Activated T-helper 1 cell treated with anti-CD3 and anti-CD28 coated beads, Interleukin-2, amount 50 U/mL, for 16 hours (primary cell): ENCODE measurements at places on chromosomes 3 and 15.

DNA sequence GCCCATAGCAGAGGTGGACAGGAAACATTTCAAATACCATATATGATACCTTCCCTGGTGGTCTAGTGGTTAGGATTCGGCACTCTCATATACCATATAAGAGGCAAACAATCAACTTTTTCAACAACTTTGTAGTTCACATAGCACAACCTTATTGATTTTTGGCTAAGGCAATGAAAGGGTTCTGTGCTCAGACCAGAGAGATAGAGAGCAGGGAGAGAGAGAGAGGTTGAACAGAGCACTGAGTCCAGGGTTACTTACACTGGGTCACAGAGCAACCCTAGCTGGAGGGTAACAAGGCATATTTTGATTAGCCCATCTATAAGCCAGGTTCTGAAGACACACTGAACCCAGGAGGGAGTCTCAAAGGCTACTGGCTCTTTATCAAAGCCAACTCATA lies 83.8 kb downstream of the PLCH1 start:
- DNase-seq = no peak

DNA sequence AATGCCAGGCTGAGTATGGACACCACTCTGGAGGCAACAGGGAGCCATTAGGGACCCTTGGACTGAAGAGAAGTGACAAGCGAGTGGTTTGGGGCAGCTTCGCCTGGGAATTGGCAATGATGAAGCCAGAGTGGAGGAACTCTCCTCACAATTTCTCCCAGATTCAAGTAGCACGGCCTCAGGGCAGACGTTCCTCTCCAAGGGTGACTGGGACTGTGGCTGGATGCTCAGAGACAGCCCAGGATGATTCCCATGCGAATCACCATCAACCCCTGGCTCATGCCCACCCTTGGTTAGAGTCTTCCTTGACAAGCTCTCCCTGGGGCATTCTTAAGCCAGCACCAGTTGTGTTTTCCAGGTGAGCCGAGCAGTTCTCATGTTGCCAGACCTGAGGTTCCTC lies 16.3 kb upstream of the DOCK3 start:
- no peak for DNase-seq

DNA sequence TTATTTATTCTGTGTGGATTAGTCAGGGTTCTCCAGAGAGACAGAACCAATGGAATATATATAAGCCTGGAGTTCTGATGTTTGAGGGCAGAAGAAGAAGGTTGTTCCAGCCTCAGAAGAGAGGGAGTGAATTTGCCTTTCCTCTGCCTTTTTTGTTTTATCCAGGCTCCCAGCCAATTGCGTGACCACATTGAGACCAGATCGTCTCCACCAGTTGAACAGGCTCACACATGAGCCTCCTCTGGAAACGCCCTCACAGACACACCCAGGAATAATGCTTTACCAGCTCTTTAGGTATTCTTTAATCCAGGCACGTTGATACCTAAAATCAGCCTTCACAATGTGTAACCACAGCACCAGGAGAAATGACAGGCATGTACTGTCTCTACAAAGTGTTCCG lies 923.1 kb downstream of the TBL1XR1 start:
- no peak for DNase-seq

- no peak for DNase-seq
These were observed 420.6 kb downstream of the RBMS3 start for GRCh38 chr3:29701326-29701983.

GRCh38 chr3:190666821-190667220 lies 152.9 kb downstream of the IL1RAP start:
- no peak for DNase-seq

DNA sequence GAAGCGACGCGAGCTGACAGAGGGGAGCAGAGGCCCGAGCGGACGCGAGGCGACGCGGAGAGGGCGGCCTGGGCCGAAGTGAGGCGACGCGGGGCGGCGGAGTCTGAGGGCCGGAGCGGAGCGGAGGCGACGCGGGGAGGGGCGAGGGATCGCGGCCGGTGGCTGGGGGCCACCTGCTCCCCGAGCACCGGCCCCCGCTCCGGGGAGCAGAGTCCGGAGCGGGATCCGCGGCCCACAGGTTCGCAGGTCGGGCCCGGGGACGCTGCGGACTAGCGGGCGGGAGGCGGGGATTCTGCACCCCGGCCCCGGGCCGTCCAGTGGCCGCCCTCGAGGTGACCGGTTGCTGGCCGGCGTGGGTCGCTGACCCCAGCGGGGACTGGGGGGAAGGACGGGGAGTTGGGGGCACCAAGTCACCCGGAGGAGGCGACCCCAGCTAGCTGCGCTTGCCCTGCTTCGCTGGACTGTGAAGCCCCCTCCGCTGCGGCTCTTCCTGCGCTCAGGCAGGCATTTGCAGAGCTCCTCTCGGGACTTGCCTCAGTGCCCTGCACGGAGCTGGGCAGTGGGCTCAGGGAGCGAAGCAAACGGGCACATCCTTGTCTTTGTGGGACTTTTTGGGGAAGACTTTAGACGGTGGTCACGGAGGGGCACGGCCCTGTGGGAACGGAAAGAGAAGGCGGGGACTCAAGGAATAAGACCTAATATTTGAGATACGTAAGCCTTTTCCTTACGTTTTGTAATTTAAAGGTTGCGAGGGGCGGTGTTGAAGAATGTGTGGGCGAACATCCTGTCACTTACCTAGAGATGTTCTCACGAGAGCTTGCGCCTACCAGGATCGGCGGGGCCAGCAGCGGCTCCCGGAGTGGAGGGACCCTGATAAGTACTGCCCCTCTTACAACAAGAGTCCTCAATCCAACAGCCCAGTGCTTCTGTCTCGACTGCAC lies 566 bp downstream of the HMCES start:
- no peak for DNase-seq

DNA sequence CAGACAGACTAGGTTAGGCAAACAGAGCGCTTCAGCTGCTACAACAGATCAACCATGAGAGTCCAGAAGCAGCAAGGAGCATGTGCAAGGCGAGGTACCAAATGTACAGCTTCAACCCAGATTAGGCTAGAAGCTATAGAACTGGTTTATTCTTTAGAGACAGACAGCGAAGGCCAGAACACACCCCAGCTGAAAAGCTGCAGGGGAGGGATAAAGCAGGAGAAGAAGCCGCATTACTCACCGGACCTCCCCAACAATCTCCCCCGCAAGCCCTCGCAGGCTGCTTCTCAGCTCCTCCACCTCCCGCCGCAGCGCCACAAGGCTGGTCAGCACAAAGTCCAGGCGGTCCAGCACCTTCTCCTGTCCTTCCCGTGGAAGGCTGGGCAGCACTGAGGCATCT lies 3.3 kb downstream of the RMDN3 start:
- no peak for DNase-seq

GRCh38 chr3:9101286-9101685 lies 138.0 kb upstream of the RAD18 start:
- DNase-seq = no peak

DNA sequence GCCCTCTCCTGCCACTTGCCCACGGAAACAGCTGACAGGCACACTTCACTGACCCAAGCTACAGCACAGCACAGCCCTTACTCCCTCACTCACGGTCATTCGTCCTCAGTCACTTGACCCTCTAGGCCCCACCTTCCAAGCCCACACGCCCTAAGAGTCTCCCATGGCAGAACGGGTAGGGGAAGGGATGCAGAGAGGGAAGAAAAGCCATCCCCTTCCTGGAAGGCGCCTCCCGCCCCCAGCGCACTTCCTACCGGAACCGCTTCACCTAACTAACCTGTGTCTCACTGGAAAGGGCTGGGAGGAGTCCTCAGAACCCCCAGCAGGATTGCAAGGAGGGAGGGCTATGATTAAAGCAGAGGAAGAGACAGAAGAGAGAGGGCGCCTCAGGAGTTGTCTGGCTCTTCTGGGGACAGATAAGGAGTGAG lies 22.9 kb downstream of the EPHB3 start:
- DNase-seq = no peak

DNA sequence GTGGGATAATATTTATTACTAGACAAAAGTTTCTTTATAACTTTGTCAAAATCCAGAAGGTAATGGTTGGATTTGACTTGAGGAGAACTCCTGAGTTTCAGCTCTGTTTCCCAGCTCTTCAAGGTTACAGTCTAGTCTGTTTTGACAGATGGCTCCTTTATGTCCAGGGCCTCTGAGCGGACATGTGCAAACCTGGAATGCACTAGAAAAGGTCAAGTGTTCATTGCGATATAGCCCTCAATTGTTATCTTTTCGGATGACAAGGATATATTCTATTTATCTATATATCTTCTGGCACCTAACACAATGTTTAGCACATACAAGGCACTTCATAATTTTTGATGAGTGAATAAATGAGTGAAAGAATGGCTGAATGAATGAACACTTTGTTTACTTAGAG lies 513.2 kb upstream of the GOLIM4 start:
- no peak for DNase-seq

GRCh38 chr15:65192016-65192415 lies 6.9 kb upstream of the CLPX start:
- no peak for DNase-seq

DNA sequence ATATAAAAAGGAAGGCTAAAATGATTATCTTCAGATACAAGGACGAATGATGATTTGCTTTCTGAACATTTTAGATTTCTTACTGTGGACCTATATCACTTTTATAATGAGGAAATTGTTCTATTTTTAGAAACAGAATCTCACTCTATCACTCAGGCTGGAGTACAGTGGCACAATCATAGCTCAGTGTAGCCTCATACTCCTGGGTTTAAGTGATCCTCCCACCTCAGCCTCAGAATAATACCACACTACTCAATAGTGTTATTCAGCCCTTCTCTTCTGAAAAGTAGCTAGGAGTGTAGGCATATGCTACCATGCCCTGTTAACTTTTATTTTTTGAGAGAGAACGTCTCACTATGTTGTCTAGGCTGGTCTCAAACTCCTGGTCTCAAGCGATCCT lies 15.8 kb downstream of the DNAJC13 start:
- no peak for DNase-seq

GRCh38 chr3:107404727-107405469 lies 27.7 kb downstream of the CCDC54 start:
- DNase-seq = no peak

GRCh38 chr15:89964232-89964954 lies 36.7 kb upstream of the ZNF710 start:
- DNase-seq = no peak
